ENCODE measurements at places on chromosomes 3 and 15.

DNA sequence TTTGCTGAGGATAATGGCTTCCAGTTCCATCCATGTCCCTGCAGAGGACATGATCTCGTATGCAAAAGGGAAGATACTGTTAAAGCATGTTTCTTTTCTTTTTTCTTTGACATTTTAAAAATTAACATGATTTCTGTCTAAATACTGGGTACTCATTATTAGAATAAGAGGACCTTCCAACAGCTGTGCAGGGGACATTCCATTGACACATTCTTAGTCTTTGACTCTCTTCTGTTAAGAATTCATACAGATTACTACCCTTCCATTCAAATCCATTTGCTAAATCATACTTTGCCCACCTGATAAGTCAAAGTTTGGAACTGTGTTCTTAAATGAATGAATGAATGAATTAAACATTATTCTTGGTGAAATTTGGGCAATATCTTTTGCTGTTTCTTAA, 5.1 kb upstream of the CP start:
- no peak for DNase-seq

DNA sequence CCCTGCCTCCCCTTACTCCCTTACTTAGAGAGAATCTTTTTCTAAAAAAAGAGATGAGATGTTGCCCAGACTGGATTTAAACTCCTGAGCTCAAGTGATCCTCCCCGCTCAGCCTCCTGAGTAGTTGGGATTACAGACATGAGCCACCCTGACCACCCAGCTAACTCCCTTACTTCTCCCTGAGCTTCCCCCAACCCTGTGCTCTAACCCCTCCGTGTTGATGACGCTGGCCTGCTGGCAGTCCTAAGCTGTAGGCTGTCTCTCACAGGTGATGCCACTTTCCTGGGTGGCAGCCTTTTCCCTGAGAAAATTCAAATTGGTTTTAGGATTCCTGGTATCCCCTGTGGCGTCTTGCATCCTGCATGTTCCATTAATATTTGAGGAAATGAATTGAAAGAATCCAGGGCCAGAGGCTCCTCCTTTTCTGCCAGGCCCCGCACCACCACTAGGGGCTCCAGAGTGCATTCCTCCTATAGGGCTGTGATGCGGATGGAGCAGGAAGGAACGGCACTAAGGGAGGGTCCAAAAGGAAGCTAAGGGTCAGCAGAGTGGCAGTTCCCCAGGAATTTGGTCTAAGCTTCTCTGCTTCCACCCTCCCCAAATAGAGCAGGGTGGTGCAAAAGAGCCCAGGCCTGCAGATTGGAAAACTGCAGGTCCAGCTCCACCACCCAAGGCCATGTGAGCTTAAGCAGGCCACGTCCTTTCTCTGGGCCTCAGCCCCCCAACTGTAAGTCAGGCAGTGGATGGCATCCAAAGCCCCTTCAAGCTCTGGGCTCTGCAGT, 101.1 kb downstream of the DAPK2 start:
- DNase-seq: peak; percentile 54

DNA sequence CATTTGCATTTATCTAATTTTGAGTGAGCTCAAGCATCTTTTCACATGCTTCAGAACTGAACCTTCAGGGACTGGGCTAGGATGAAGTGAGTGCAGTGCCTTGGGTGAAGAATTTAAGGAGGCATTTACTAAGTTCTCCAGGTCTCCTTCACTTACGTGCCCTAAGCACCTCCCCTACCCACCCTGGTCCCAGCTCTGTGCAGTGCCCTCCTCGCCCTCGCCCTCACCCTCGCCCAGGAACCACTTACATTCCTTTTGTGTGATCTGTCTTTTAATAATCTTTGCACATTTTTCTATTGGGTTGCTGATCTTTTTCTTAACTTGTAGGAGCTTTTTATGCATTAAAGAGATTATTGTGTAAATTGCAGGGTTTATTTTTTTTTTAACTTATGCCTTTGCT, 322.6 kb downstream of the THSD4 start:
- no peak for DNase-seq

DNA sequence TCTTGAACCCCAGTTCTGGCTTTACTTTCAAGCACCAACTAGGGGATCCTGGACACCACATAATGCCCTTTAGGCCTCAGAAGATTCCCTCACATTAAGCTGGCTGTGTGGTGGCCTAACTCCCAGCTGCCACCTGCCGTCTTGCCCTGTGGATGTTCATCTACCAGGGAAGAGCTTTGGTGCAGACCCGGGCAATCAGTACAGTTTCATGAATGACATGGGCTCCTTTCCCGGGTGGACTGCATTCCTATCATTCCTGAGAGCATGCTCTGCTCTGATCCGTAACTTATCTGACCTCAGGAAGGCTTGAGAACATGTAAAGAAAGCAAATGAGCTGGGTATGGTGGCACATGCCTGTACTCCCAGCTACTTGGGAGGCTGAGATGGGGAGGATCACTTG, 50.0 kb upstream of the GSK3B start:
- no peak for DNase-seq

- DNase-seq: no peak
These were observed 34.6 kb downstream of the PXYLP1 start for GRCh38 chr3:141266186-141266585.

- no peak for DNase-seq
These were observed 10.6 kb upstream of the SEMA7A start for GRCh38 chr15:74444106-74445062.

DNA sequence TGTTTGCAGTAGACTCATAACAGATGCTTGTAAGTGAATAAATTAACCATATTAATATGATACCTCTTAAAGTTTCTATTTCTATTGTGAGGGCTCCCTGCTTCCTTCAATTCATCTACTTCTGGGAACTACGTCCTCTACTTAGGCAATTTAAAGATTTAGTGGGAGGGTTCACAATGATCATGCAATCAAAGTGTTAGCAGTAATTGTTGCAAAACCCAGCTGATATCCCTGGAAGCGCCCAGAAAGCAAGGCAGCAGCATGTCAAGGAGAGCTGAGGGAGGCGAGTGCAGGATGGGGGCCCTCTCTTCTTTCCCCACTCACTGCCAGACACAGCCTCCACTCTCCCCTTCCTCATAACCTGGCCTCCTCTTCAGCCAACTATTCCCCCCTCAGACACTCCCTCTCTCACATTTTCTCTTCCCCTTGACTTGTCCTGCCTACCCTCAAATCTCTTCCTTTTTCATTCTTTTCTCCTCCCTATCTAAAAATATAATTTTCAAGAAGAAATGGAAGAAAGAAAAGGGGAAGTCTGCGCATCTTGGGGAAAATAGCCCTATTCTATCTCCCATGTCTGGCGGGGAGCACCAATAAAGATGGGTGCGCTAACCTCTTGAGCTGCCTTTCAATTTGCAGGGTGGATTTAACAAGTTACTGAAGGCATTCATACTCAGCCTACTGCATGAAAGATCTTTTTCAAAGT, 6.6 kb downstream of the TMEM212 start:
- no peak for DNase-seq

GRCh38 chr3:101623656-101624055, 49.7 kb downstream of the PCNP start:
- no peak for DNase-seq

DNA sequence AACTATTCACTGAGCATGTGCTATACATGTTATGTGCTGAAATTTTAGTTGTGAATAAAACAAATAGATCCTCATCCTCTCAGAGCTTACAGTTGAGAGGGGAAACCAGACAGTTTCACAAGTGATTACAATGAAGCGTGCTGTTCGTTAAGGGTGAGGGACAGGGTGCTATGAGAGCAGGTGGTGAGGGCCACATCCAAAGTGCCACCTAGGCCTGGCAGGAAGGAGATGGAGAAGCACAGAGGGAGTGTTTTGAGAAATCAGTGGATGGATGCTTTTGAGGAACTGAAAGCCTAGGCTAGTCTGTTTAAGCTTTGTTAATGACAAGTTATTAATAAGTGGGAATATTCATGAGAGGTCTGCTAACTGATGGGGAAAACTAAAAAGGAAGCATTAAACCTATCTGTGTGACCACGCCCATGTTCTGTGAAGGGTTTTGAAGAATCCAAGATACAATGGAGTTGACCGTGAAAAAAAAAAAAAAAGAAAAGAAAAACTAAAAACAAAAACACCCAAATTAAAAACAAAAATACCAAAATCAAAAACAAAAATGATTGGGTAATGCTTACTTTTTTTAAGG, 7.3 kb downstream of the MCTP2 start:
- no peak for DNase-seq

DNA sequence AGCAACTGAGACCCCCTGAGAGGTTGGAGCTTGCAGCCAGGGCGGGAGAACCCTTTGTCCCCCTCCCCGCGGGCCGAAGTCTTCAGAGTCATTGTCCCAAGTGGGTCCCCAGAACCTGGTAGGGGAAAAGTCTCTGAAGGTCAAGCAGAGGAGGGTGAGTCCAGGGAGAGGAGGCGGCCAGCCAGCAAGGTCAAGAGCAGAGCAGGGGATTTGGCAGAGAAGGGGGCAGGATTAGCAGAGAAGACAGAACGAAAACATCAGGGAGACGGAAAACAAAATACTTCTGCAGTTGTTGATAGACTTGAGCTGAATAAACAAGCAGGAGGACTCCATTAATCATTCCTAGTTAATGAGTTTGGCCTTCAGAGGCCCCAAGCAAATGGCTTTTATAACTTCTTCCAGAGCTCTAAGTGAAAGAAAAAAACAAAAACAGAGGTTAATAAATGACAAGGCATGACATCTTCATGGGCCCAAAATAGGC, 66.7 kb downstream of the GRIP2 start:
- no peak for DNase-seq

DNA sequence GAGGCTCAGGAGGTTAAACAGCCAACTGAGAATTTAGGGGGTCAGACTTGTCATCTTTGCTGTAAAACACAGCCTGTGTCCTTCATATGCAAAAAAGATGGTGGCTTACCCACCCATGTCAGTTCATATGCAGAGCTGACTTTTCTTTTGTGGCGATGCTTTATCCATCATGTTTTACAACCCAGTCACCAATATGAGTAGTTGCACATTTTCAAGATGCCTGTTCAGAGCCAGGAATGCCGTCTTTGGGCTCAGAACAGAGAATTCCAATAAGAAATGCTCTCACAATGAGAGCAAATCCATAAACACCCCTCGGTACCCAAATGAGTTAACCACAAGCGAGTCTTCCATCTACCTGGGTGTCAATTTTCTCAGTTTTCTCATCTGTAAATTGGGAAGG, 83.6 kb downstream of the TIGIT start:
- DNase-seq: no peak
